Left kidney (tissue), 8 donors: ENCODE measurements at places on chromosomes 6 and 20. TPM values are rescaled to one million over a fixed set of nuclear protein-coding genes. Genes with fewer than 3 reads are reported as not detected.

Gene FABP7
- polyA plus RNA-seq = 0.20 TPM

Gene DEFB124
- 0.48 TPM for polyA plus RNA-seq

GRCh38 chr20:32501709-32502108, 83.4 kb downstream of the NOL4L start:
- no peak for DNase-seq

GRCh38 chr6:56582236-56582635, 60.5 kb downstream of the DST start:
- no peak for DNase-seq

Gene OTOR
- polyA plus RNA-seq = not detected

Gene NKX2-4
- not detected for polyA plus RNA-seq

DNA sequence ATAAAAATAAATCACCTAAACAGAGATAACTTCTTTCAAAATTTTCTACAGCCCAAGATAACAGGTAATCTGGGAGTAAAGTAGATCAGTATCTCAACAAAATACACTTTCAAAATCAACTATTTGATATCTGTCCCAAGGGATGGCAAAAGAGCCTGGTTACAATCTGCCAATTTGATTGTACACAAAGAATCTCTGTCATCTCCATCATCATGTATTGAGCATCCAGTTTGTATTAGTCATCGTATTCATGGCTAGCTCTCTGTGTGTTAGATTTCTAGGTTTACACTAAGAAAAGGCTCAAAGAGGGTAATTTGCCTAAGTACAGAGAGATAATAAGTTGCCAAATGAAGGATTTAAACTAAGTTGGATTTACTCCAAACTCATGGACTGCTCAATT, 329.0 kb upstream of the NRSN1 start:
- DNase-seq = no peak

- DNase-seq = no peak
Measured at GRCh38 chr20:46963196-46963529, 68.5 kb downstream of the EYA2 start.

DNA sequence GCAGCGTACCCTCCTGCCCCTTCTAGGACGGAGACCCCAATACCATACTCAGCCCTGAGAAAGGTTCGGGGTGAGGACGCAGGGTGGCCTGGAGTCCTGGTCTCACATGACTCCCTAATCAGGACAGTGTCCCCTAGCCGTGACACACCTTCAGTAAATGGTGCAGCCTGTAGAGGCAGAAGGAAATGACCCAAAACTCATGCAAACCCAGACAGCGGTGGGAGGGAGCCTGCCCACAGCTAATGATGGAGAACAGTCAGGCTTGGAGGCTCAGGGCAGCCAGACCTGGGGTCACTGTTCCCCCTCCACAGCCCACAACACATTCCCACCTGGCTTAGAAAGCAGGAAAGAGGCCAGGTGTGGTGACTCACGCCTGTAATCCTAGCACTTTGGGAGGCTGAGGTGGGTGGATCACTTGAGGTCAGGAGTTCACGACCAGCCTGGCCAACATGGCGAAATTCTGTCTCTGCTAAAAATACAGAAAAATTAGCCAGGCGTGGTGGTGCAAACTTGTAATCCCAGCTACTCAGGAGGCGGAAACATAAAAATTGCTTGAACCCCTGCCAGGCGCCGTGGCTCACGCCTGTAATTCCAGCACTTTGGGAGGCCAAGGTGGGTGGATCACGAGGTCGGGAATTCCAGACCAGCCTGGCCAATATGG, 8.8 kb upstream of the HMGA1 start:
- no peak for DNase-seq

DNA sequence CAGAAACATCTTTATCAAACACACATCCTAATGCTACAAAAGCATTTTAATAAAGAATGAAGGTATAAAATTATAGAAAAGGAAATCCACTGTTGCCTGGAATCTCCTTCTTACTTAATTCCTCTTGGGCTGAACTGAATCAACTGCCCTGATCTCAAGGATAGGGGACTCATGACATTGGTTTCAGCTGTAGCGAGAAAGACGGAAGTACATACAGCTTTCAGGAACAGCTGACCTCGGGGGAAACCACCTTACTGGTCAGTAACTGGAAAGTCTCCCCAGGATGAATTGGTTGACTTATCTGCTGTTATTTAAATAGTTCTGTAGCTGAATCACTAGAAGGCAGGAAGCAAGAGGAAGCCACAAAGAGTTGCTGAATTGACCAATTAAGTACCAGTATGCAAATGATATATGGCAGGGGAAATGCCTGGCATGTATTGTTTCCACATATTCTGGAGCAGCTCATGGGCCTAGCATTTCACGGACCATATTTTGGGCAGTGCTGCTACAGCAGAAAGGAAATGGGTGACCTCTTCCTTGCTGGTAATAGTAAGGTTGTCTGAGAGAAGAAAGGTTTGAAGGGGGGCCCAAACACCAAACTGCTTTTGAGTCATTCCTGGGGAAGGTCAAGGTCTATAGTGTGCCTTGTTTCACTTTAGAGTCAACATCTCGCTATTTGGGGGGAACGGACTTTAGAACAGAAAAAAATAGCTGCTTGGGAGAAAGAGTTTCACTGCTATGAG, 43.7 kb upstream of the MAP7 start:
- no peak for DNase-seq

- DNase-seq = no peak
Measured at GRCh38 chr20:6993011-6993410, 225.5 kb downstream of the BMP2 start.

Gene PTGIS
- 33.0 TPM for polyA plus RNA-seq

DNA sequence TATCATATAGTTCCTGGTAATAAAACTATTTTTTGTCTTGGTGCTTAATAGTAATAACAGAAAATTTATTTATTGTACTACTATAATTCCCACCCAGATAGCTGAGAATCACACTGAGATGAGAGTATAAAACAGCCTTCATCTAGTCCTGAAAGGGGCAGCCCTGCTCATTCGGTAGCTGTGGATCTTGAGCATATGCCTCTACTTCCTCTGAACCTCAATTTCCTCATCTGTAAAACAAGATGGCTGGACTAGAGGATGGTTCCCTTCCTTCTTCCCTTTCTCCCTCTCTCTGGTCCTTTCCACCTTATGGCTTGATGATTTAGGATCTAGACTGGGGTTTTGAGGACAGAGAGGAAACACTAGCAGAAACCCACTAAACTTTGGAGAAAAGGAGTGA, 15.0 kb downstream of the FKBP5 start:
- DNase-seq = no peak

- no peak for DNase-seq
Measured at GRCh38 chr6:113558431-113558830, 298.7 kb upstream of the MARCKS start.

Gene SSTR4
- polyA plus RNA-seq = not detected

GRCh38 chr6:37095997-37096396, 74.0 kb upstream of the PIM1 start:
- no peak for DNase-seq

Gene UNC93A
- 8.3 TPM for polyA plus RNA-seq

DNA sequence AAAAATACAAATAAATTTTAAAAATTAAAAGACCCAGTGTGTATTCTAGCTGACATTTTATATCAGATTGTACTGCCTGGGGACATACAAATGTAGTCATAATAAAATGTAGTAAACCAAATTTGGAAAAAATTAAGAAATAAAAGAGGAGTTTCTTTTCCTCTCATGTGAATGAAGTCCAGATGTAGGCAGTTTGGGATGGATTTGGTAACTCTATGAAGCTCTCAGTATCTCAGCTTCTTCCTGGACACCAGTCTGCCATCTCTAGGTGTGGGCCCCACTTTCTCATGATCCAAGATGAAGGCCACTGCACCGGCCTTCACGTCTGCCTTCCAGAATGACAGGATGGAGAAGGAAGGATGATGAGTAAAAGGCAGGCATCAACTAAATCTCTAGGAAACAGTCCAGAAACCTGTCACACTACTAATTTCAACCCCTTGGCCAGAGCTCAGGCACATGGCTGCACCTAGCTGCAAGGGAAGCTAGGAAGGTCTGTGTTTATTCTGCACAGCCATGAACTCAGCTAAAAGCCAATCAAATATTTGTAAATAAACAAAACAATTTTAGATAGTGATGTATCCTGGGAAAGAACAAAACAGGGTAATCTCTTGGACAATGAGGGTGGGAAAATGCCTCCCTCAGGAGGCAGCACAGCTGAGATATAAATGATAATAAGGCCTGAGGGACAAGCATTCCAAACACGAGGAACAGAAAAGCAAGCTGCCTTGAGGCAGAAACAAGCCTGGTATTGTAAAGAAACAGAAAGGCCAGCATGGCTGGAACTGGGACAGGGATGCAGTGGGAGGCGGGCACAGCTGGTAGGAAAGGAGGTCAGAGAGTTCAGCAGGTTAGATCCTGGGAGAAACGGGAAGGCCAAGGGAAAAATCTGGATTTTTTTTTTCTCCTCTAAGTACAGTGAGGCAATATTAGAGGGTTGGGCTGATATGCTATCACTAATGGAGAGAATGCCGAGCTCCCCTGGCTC, 88.5 kb upstream of the PTPN1 start:
- no peak for DNase-seq

- no peak for DNase-seq
Measured at GRCh38 chr6:3592371-3592941, 135.6 kb upstream of the SLC22A23 start.

Gene TNNC2
- polyA plus RNA-seq = 0.47 TPM

GRCh38 chr20:1830240-1830639, 65.0 kb upstream of the SIRPA start:
- DNase-seq = no peak

Gene GHRH
- polyA plus RNA-seq = not detected

GRCh38 chr6:152952866-152953509, 29.9 kb downstream of the FBXO5 start:
- peak; percentile 15 for DNase-seq

Gene MTRF1L
- 23.4 TPM for polyA plus RNA-seq

Gene STAU1
- polyA plus RNA-seq = 118 TPM

- no peak for DNase-seq
Measured at GRCh38 chr20:63840405-63840828, 9.4 kb upstream of the ZBTB46 start.

DNA sequence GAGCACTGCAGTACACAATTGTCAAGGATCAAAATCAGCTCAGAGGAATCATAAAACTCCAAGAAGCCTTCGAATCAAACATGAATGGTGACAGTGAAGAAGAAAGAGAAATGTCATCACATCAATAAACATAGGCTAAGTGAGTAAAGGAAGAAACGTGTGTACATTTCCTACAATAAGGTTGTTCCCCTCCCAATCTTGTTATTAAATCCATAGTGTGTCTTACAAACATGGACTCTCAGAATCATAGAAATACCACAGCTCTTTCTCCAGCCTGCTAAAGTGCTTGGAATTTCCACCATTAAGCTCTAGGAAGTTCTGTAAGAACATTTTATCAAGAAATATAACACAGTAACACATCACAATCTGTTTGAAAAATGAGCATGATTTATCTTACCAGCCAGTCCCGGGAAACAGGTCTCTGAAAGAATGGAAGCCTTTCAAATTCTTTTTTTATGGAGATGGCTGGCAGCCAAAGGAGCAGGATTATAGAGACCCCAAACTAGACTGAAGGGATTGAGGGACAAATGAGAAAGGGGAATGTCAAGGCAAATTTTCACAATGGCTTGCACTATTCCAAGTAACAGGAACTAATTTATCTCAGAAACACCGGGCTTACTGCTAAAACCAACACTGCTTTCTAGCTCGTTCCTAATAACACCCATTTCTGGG, 4.5 kb upstream of the TNFAIP3 start:
- no peak for DNase-seq
